ENCODE measurements at places on chromosomes 12 and 14. TPM values are rescaled to one million over a fixed set of nuclear protein-coding genes. Genes with fewer than 3 reads are reported as not detected.
A peak's percentile ranks its signal among the peaks of the same experiment; 100 is the strongest.

The SLC39A5 gene
- 0.44 TPM for total RNA-seq

- peak; percentile 62 for DNase-seq
Observed at GRCh38 chr12:122031342-122032216, 9.9 kb downstream of the BCL7A start.

DNA sequence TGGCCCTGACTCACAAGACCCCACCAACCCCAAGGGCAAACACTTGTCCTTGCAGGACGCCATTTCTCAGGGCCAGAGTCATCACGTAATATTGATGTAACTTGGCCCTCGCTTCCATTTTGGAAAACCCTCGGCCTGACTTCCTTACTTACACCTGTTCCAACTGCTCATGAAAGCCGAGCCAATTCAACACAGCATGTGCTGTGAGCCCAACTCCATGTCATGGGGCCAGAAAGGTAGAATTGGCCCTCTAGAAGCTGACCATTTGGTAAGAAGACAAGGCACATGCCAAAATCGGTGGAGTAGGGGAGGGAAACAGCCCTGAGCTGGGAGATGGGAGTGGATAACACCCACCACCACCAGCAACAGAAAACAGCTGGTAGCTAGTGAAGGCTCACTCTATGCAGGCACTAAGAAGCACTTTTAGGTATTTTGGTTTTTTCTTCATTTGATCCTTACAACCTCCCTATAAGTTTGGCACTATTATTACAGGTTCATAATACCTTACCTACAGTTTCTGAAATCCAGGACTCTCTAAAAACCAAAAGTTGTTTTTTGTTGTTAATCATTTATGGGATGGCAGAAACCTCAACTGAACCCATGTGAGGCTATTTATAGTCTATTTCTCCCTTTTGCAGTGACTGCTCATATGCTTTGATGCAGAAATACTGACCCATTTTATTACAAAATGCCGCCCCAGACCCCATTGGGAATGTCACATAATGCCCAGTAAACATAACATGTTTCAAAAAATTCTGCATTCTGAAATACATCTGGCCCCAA is 6.5 kb downstream of the TTC7B start:
- no peak for DNase-seq

- no peak for DNase-seq
Observed at GRCh38 chr12:105445249-105445648, 114.8 kb downstream of the C12orf75 start.

DNA sequence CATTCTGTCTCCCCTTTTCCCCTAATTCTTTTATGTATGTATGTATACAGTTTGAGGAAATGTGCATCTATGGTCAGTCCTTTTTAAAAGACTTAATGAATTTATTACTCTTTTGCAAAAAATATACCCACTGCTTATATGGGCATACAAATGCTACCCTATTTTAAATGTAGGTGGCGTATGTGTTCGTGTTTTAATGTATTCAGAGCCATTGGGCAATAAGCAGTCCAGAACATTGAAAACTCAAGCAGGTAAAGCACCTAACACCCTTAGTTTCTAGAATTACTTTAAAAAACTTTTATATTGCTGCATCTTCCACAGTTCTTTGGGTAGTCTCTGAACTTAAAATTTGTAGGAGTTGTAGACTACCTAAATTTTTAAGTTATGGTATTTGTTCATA is 42.6 kb upstream of the A2ML1 start:
- DNase-seq = no peak
